ENCODE measurements at places on chromosomes 6 and 20.

GRCh38 chr6:83183082-83183828, 9.8 kb downstream of the PGM3 start:
- DNase-seq: no peak

GRCh38 chr6:134707342-134708031, 242.4 kb downstream of the ALDH8A1 start:
- DNase-seq: no peak

DNA sequence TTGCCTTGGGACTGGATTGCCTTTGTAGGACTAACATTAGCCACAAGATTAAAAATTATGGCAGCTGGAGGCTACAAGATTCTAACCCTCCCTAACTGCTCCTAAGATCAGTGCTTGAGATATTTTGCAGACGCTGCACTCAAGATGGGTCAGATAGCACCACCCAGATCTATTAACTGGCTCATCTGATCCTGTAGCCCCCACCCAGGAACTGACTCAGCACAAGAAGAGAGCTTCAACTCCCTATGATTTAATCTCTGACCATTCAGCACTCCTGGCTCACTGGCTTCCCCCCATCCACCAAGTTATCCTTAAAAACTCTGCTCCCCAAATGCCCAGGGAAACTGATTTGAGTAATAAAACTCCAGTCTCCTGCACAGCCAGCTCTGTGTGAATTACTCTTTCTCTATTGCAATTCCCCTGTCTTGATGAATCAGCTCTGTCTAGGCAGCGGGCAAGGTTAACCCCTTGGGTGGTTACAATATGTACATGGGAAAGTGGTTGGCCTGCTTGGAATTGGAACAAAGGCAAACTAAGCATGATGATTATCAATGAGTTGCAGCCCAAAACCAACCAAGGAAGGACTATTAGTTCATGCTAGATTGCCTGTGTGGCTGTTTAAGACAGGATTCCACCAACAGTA, 111.3 kb downstream of the OR2B2 start:
- DNase-seq: no peak

DNA sequence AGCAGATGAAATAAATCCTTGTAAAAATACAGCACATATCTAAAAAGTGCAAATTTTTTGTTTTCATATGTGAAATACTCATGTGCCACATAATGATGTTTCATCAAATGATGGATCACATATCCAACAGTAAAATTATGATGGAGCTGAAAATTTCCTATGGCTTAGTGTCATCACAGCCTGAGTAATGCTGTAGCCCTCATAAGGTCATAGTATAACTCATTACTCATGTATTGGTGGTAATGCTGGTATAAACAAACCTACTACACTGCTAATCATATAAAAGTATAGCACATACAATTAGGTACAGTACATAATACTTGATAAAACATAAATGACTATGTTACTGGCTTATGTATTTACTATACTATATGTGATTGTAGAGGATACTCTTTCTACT, 12.9 kb downstream of the TSPYL1 start:
- DNase-seq: no peak

DNA sequence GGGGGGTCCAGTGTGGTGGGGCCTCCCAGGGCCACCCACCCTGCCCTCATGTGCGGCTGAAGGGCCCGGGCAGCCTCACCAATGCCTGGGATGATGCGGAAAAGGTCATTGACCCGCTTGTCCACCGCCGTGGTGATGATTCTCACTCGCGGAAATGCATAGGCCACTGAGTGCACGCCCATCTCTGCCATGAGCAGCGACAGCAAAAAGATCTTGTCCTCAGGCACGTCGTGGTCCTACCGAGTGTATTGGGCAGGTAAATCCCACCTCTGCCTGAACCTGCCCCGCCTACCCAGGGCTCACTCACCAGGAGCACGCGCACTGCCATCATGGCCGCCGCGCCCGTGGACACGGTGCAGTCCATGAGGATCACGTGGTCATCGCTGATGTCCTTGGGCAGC, 16.1 kb downstream of the UCKL1 start:
- no peak for DNase-seq

DNA sequence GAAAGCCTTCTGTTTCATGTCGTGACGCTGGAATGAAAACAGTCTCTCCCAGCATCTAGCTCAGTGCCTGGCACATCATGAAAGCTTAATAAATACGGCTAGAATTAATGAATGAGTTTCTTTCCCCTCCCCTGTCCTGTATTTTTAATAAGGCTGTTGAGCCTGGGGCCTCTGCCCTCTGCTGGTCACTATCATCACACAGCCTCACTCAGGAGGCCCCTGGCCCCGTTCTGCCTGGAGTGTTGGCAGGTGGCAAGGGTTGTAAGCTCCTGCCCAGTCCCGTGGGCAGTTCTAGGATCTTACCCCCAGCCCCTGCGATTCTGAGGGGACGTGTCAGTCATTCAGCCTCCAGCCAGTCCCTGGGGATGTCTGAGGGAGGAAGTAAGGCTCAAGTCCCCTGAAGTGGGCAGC, 41.4 kb downstream of the PHACTR3 start:
- no peak for DNase-seq

DNA sequence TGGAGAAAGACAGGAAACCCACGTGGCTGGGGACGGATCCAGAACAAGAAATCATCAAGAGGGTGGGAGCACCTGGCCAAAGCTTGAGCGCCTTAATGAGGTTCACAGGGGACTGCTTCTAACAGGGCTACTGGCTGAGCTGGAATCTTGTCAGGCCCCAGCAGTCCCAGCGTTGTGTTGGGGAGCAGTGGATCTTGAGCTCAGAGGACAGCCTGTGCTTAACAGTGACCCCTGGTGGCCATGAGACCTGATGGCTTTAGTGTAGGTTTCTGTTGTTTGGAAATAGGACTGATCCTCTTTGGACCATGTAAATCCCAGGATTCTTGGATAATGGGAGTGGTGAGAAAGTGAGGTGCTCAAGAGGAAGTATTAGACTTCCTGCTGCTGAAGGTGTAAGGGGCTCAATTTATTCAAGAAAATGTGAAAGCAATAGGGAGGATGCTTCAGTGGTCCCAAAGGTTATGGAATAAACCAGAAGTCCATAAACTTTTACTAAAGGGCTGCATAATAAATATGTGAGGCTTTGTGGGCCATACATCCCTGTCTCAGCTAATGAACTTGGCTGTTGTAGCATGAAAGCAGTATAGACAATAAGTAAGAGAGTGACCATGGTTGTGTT, 216.2 kb downstream of the NFATC2 start:
- no peak for DNase-seq

- DNase-seq: no peak
Measured at GRCh38 chr6:82507112-82507511, 143.5 kb downstream of the TPBG start.
